ENCODE measurements at places on chromosomes 6 and 20. TPM values are rescaled to one million over a fixed set of nuclear protein-coding genes. Genes with fewer than 3 reads are reported as not detected.

RBBP9 gene
- polyA plus RNA-seq = 19.2 TPM

GNRH2 gene
- polyA plus RNA-seq = not detected

KCTD20 gene
- 34.2 TPM for polyA plus RNA-seq

CAPN11 gene
- polyA plus RNA-seq = not detected

GATA5 gene
- polyA plus RNA-seq = 0.08 TPM

PMEPA1 gene
- 0.19 TPM for polyA plus RNA-seq

TRAPPC3L gene
- polyA plus RNA-seq = 0.05 TPM

SLC22A3 gene
- 0.03 TPM for polyA plus RNA-seq

ZBTB12 gene
- polyA plus RNA-seq = 1.6 TPM
